ENCODE measurements at places on chromosomes 5 and 9.

- no peak for DNase-seq
- peaks cover 4% of the 10 kb centered on the region for H3K36me3 ChIP-seq
- H3K4me1 ChIP-seq: no peaks in the 10 kb centered on the region
These were observed 15.9 kb downstream of the STOM start for GRCh38 chr9:121354141-121354540.

DNA sequence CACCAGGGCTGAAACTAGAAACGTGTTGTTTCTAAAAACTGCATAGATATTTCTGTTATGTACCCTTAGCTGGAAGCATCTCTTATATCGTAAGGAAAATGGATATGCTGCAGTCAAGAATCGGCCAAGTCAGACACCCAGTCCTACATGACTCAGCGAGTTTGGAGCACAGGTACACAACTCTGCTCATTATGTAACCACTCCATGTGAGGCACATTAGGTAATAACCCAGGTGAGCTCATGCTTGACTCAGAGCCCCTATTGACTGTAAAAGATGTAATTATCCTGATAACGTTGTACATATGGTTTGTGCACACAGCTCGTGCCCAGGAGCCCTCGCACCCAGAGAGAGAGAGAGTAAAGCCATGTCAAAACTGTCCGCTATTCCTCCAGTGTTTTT lies 593.7 kb upstream of the ACO1 start:
- no peaks in the 10 kb centered on the region for H3K27me3 ChIP-seq
- H3K4me3 ChIP-seq: no peak overlapping the region
- no peak for DNase-seq
- H3K4me1 ChIP-seq: no peaks in the 10 kb centered on the region

GRCh38 chr9:134291961-134292871 lies 34.0 kb upstream of the RXRA start:
- no peaks in the 10 kb centered on the region for H3K36me3 ChIP-seq
- no peaks in the 10 kb centered on the region for H3K27me3 ChIP-seq
- no peak overlapping the region for H3K27ac ChIP-seq
- H3K4me3 ChIP-seq: no peak overlapping the region

DNA sequence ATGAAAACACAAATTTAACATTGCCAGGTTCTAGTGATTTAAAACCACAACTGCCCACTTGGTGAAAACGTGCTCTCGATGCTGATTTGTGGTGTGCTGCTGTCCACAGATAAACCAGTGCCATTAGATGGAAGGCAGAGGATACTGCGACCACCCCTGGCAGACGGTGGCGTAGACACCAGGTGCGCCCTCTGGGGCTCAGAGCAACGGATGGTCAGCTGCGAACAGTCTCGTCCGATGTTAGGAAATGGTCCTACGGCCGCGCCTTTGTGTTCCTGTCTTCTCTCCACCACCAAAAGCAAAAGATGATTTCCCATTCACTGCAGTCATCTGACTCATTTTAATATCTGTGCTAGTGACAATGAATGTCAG lies 43.2 kb downstream of the UBE2QL1 start:
- no peak overlapping the region for H3K27ac ChIP-seq
- H3K4me1 ChIP-seq: no peaks in the 10 kb centered on the region
- H3K27me3 ChIP-seq: no peaks in the 10 kb centered on the region
- no peak overlapping the region for H3K4me3 ChIP-seq
- no peaks in the 10 kb centered on the region for H3K36me3 ChIP-seq
- no peak for DNase-seq

DNA sequence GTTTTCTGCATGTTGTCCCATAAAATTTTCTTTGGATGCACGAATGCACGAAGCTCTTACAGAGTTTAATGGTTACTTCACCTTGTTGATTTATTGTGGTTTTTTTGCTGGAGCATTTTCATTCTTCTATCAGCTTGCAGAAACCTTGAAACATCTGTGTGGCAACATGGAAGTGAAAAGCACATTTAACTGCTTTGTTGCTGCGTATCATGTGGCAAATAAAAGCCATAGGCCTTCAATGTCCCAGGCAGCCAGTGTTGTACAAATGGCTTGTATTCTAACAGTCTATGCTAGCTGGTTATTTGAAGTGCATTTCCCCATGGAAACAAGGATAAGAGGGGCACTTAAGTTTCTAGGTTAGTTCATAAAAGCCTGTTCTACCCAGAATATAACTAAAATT lies 42.5 kb upstream of the RASGRF2 start:
- no peak for DNase-seq
- no peak overlapping the region for H3K4me3 ChIP-seq
- H3K36me3 ChIP-seq: no peaks in the 10 kb centered on the region
- no peaks in the 10 kb centered on the region for H3K4me1 ChIP-seq
- H3K27me3 ChIP-seq: no peaks in the 10 kb centered on the region

- peaks cover 12% of the 10 kb centered on the region for H3K4me1 ChIP-seq
- no peaks in the 10 kb centered on the region for H3K27me3 ChIP-seq
- peak within 1 kb of the TSS; percentile 29 for H3K27ac ChIP-seq
- DNase-seq: no peak
- H3K36me3 ChIP-seq: no peaks in the 10 kb centered on the region
These were observed at the start of gene CNTFR for GRCh38 chr9:34589636-34590380. Gene CNTFR (minus strand): TSS chr9:34589724. CDS start chr9:34568981, 20,743 bp downstream.

DNA sequence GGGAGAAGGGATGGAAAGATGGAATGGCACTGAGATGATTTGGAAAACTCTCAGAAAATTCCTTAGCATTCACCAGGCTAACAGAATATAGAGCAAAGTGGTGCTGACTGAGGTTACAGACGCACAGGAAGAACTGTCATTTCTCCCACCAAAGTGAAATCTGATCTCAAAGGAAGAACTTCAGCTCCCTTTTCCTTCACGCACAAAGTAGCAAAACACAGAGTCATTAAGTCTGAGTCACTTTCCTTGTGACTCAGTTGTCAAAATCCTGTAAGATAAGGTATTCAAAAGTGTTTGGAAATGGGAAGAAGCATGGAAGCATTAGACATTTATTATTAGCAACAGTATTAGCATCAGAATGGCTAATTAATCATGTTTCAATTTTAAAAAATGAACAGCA lies 11.7 kb downstream of the MPDZ start:
- no peaks in the 10 kb centered on the region for H3K36me3 ChIP-seq
- H3K4me1 ChIP-seq: no peaks in the 10 kb centered on the region
- H3K27ac ChIP-seq: no peak overlapping the region

DNA sequence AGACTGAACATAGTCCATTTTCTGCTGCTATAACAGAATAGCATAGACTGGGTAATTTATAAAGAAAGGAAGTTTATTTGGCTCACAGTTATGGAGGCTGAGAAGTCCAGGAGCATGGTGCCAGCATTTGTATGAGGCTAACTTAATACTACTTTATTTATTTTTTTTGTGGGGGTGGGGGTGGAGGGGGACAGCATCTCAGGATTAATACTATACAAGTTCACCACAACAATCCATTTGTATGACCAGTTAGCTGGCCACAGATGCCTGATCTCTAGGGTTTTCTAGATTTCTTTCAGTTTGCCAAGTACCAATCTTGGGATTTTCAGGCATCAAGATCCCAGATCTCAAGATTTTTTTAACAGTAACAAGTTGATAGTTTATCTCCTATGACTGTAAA lies 20.3 kb downstream of the ANGPTL2 start:
- no peaks in the 10 kb centered on the region for H3K36me3 ChIP-seq
- H3K27ac ChIP-seq: peak overlapping the region; percentile 92
- no peaks in the 10 kb centered on the region for H3K27me3 ChIP-seq
- no peak for DNase-seq
- no peak overlapping the region for H3K4me3 ChIP-seq
- peaks cover 8% of the 10 kb centered on the region for H3K4me1 ChIP-seq

DNA sequence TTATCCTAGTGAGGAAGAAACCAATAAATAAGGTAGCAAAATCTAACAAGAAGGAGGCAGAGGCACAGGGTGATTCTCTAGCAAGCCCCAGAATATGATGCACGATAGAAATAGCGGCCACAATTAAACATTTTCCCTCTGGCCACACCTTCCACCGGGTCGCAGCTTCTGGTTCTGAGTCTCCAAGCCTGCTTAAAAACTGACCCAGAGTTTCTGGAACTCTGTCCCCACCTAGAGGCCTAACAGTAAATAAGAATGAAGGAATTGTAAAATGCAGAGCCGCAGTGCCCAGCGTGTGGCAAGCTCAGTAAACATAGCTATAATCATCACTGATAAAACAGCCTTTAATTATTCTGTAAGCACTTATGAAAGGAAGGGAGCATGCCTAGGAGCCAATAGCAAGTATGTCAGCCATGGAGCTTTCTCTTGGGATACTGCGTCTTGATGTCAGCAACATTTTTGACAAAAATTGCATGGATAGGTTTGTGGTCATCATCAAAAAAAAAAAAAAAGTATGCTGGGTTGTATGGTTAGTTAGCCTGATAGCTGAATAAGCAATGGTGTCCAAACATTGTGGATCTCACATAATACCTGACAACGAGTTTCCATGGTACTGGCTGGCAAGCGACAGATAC lies 465.5 kb downstream of the DNAH5 start:
- no peaks in the 10 kb centered on the region for H3K36me3 ChIP-seq
- no peak overlapping the region for H3K4me3 ChIP-seq
- no peaks in the 10 kb centered on the region for H3K27me3 ChIP-seq
- no peak for DNase-seq
- no peak overlapping the region for H3K27ac ChIP-seq
- H3K4me1 ChIP-seq: no peaks in the 10 kb centered on the region

DNA sequence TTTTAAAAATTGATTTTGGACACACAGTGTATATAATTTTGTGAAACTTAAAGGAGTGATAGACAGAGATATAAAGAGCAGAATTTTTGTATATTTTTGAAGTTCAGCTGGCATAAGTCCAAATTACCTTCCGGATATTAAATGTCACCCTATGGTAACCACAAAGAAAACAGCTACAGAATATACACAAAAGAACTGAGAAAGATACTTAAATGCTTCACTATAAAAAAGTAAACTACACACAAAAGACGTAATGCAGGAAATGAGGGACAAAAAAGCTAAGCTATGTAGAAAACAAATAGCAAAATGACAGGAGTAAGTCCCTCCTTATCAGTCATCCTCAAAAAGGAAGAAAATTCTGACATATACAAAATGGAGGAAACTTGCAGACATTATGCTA lies 29.4 kb downstream of the HACD4 start:
- no peak overlapping the region for H3K27ac ChIP-seq
- no peaks in the 10 kb centered on the region for H3K27me3 ChIP-seq
- no peak overlapping the region for H3K4me3 ChIP-seq
- H3K4me1 ChIP-seq: no peaks in the 10 kb centered on the region
- no peak for DNase-seq
- no peaks in the 10 kb centered on the region for H3K36me3 ChIP-seq

GRCh38 chr5:40334242-40334635 lies 345.5 kb upstream of the PTGER4 start:
- H3K27me3 ChIP-seq: no peaks in the 10 kb centered on the region
- no peak overlapping the region for H3K4me3 ChIP-seq
- H3K4me1 ChIP-seq: no peaks in the 10 kb centered on the region
- no peak for DNase-seq

Measured in breast epithelium (tissue), 4 donors.